Hypothalamus (tissue), 51 donors: ENCODE measurements at places on chromosomes 3 and 15.

- DNase-seq: no peak
These were observed 26.8 kb downstream of the EOGT start for GRCh38 chr3:68986496-68987208.

GRCh38 chr3:147945968-147946519 is 536.9 kb downstream of the ZIC1 start:
- no peak for DNase-seq

DNA sequence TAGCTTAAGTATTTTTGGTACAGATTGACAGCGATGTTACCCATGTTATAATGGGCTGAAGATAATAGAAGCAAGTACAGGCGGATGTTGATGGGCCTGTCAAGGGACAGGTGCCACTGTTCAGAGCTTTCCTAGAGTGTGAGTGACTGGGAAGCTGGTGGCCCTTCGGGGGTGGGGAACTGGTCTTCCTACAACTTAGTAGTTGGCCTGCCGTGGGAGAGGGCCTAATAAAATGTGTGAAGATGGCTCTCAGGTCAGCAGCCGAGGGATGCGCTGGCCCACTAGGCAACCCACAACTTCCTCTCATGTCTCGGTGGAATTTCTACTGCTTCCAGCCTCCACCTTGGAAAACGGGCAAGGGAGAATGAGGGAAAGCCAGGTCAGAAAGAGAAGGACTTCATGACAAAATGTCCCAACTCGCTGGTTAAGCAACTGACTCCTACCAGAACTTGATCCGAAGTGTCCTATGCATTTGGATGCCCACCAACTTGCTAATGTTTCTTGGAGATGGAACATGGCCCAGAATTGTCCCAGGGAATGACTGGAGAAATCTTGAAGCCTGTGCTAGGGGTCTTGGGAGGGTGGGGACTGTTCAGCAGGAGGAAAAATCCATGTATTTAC is 1.4 kb downstream of the GYG1 start:
- no peak for DNase-seq

DNA sequence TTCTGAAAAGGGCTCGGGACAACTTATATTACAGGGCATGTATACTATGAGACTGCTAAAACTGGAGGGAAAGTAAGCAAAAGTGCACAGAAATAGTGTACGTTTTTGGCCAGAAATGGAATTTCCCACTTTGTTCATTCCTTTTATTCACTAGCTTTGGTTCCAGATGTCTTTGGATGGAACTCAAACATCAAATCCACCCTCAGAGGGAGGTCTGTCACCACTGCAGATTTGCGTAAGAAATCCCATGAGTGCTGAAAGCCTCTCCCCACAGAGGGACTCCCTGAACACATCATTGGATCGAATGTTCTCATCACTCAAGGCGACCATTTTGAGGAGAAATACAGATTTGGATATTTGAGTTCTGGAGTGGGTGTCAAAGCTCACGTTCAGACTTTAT is 71.6 kb downstream of the FEM1B start:
- DNase-seq: no peak

DNA sequence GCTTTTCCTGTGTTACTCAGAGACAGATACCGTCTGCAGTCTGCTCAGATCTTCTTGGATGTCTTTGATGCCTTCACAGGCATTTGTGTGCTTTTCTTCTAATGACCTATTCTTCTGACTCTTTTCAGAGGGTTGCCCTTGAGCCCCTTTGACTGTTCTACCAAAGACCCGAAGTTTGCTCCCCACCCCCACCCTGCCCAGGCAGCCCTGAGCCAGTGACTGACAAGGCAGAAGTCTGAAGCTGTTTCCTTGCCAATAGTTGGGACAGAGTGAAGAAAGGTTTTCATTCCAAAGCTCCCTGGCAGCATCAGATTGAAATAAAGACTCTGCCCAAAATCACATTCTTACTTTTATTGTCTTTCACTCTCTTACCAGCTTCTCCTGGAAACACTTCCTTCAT is 9.0 kb upstream of the ATP13A5 start:
- no peak for DNase-seq

- DNase-seq: no peak
These were observed 19.5 kb upstream of the ZBTB38 start for GRCh38 chr3:141348837-141349236.

DNA sequence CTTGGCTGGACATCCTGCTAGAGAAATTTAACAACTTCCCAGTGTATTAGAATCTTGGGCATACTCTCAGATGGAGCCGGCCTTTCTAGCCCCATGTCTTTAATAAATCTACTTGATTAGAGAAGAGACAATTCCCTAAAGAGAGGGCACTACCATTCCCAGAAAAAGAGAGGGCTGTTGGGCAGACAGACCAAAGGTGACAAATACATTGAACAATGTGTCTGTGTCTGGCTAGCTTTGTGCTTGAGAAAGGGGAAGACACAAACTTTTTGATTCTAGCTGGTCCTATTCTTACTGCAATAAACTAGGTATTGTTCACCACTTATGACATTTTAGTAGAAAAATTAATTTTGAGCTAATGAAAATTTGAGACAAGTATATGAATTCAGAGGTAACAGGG is 57.7 kb downstream of the DUT start:
- no peak for DNase-seq

- no peak for DNase-seq
These were observed 190.1 kb downstream of the IL5RA start for GRCh38 chr3:2920103-2920502.

GRCh38 chr3:181239441-181239840 is 249.9 kb upstream of the DNAJC19 start:
- no peak for DNase-seq

GRCh38 chr3:158642474-158643210 is 1.7 kb upstream of the GFM1 start:
- no peak for DNase-seq

- no peak for DNase-seq
These were observed 264.6 kb downstream of the RORA start for GRCh38 chr15:60964527-60964926.

GRCh38 chr3:190180268-190180667 is 59.6 kb upstream of the P3H2 start:
- no peak for DNase-seq

GRCh38 chr3:36482880-36483279 is 102.6 kb downstream of the STAC start:
- DNase-seq: no peak

DNA sequence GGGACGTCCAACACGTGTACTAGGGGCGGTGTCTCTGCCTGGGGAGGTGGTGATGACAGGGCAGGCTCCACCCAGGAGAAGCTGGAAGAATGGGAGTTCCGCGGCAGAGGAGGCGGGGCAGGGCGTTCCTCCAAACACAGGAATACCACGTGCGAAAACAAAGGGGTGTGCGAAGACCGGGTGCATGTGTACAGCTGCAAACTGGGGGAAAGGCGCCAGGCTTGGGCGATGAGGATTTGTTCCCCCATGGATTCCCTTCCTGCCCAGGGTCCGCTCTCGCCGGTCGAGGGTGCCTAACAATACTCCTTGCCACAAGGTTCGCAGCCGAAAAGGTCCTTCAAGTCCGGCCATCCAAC is 500 bp upstream of the ZSCAN2 start:
- no peak for DNase-seq

DNA sequence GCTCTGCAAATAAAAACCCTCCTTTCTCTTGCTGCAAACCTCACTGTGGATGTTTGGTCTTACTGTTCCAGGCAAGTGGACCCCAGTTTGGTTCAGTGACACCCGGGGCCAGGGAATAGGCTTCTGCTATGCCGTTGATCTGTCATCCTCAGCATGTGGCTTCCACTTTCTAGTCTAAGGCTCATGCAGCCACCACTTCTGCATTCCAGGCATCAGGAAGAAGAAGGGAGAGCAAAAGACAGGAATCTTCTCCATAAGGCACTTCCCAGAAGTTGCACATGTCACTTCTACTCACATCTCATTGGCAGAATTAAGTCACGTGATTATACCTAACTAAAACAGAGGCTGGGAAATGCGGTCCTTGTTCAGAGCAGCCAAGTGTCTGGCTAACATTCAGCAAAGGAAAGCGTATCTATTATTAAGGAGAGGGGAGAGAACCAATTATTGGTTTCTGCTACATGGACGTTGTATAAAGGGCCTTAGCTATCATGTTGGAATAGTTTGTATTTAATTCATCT is 173.6 kb upstream of the PFN2 start:
- no peak for DNase-seq

DNA sequence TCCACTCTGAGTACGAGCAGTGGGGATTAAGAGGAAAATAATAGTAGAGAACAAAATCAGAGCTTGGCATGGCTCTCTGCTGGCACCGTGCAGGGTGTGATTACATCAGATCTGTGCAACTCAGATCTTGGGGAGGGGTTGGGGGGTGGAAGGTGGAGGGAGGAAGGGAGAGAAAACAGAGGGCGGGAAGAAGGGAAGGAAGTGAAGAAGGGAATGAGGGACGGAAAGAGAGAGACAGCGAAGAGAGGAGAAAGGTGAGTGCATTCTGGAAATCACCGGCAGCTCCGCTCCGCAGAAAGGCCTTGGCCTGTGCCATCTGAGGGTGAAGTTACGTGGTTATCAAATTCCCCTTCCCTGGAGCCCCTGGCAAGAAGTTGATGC is 31.0 kb upstream of the ADAMTS17 start:
- no peak for DNase-seq

DNA sequence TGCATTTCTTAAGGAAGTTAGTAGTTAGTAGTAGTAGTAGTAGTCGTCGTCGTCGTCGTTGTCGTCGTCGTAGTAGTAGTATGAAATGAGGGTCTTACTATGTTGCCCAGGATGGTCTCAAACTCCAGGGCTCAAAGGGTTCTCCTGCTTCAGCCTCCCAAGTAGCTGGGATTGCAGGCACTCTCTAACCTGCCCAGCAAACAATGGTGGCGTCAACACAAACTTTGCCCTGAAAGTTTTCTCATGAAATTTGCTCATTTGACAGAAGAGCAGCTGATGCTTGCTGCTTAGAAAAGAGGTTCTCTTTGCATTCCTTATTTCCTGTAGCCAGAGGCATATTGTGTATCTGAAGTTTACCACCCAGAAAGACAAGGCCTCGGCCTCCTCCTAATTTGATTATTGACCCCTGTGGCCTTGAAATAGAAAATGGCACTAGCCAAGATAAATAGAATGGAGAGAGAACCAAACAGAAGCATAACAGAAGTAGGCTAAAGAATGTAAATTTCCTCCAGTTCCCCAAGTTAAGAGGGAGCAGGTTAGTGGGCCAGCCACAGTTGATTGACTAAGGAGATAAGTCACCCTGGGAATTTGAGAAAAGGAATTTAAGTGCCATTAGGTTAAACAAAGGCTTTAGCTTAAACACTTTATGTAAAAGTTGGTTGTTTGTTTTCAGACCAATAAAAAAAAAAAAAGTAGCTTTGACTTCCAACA is 166.2 kb upstream of the ROBO2 start:
- DNase-seq: no peak

DNA sequence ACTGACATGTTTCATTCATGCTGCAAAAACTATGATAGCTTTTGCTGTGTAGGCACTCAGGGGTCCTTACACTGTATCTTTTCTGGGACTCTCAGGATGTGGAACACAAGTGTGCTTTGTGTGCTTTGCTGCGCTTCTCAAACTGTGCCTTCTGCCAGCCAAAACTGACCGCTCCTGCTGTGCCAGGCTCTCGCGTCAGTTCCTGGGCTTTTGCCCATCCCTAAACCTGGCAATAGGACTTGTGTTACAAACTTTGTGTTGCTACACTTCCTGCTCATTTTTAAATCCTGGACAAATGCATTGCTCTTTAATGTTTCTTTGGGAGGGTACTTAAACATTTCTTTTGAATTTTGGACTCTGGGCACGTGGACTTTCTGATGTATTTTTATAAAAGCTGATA is 60.3 kb downstream of the DIPK2A start:
- peak; percentile 86 for DNase-seq

DNA sequence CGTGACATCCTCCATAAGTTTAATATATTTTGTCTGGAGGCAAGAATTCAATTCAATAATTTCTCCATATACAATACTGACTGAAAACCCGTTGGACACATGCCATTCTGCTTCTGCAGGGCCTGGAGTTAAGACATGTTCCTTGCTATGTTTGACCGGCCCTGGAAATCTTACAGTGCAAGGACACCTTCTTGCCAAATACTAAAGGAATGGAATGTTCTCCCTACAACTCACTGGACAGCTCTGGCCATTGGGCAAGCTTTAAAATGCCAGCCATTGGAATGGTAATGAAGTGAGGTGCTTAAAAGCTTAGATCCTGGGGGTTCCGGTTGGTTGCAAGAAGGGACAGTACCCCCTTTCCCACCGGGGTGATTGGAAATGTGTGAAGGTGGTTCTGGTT is 329.8 kb upstream of the PROK2 start:
- DNase-seq: no peak

- DNase-seq: no peak
These were observed 3.4 kb downstream of the GXYLT2 start for GRCh38 chr3:72891053-72891855.

GRCh38 chr15:101276501-101277037 is 716 bp downstream of the SELENOS start:
- DNase-seq: no peak

DNA sequence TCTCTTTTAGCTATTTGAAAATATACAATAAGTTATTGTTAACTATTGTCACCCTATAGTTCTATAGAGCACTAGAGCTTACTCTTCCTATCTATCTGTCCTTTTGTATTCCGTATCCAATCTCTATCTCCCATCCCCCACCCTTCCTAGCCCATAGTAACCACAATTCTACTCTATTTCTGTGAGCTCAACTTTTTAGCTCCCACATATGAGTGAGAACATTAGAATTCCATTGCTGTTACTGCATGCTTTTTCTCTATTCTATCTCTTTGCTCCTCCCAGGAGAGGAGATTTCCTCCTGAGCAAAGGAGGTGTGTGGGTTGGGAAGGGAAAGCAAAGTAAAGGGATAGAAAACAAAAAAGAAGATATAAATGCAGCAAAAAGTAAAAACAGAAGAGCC is 105.6 kb upstream of the SLC4A7 start:
- no peak for DNase-seq

- no peak for DNase-seq
These were observed 22.4 kb downstream of the MCTP2 start for GRCh38 chr15:94253742-94254141.

- DNase-seq: no peak
These were observed 6.9 kb upstream of the SERPINI2 start for GRCh38 chr3:167480748-167481147.

GRCh38 chr15:93982226-93982727 is 249.1 kb upstream of the MCTP2 start:
- DNase-seq: no peak

DNA sequence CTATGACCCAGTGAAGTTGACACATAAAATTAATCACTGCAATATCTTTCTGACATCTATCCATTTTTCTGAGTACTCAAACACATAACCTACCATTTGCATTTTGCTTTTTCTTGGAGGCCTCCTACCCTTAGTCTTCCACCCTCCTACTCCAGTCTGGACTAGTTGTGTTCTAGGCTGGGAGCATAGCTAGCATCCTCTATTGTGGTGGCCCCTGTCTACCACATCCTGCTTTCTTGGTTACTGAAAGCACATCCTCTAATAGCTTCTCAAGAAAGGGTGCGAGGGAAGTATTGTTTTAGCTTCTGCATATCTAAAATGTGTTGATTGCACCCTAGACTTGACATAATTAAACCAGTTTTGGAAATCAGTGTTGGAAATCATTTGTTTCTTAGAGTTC is 176.5 kb downstream of the THSD4 start:
- no peak for DNase-seq

- DNase-seq: no peak
These were observed 92.3 kb upstream of the THRB start for GRCh38 chr3:24586920-24587319.

- DNase-seq: no peak
These were observed 32.6 kb upstream of the TBC1D5 start for GRCh38 chr3:17775073-17775472.
